ENCODE measurements at places on chromosomes 4 and X.

DNA sequence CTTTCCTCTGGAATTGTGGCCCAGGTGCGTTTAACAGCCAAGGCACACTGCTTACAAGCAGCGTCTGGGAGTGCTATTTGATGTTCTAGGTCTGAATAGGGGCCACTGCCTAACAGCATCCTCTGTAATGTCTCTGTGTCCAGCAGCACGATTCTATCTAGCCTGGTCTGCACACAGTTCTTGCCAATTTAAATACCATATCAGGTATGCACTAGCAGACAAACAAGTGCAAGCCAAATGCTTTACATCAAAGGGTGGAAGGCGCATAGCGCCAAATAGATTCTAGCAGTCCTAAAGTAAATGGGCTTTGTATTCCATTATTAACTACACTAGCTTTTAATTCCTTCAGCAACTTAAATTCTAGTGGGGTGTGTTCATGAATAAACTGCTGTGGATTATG is 15.8 kb upstream of the UGDH start:
- DNase-seq, result no peak

DNA sequence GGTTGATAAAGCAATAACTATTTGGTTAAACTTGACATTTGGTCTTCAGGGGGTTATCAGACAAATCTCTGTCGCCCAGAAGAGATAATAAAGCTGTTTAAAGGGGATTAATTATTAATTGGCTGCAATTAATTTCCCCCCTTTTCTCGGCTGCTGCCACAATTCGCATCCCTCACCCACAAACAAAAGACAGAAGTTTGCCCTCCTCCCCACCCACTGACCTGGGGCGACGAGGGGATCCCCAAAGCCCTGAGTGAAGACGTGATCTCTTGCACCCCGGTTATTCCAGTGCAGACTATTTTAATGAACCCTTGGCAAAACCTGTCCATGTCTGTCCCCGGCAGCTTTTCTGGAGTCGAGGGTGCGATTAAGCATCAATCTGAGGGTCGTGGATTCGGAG is 55.7 kb upstream of the TMEM33 start:
- DNase-seq, result no peak

DNA sequence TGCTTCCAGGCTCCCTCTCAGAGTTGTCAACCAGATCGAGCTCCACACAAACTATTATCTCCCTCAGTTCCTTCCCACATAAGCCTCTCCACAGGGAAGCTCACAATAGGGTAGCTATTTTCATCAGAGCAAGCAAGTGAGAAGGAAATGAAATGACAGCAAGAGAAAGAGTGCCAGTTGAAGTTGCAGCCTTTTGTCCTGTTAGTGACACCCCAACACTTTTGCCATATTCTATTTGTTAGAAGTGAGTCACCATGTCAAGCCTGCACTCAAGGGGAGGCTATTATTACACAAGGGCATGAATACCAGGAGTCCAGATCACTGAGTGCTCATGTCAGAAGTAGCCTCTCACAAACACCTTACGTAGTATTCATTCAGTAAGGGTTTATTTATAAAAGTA is 266.3 kb upstream of the NOCT start:
- no peak for DNase-seq

DNA sequence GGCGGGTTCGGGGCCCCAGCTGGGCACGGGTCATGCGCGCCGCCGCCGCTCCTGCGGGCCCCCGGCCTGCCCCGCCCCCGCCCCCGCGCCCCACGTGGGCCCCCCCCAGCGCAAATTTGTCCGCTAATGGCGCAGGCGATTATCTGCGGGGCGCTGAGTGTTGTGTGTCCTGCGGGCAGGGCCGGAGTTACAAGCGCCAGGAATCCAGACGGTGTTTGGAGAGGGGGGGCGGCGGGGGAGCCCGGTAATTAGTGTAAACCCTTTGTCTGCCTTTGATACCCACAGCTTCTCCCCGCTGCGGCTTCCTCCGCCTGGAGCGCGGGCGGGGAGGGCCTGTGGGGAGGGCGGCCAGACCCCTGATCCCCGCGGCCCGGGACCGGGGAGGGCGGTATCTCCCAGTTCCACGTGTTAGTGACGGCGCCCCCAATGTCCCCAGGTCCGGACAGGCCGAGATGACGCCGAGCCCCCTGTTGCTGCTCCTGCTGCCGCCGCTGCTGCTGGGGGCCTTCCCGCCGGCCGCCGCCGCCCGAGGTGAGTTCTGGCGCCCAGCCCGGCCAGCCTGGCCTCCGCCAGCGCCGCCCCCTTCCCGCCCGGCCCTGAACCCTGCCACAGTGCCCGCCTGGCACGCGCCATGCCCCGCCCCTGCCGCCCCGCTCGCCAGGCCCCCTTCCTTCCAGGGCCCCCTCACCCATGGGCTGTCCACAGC is 761 bp downstream of the FGFRL1 start:
- DNase-seq, result peak; percentile 27

DNA sequence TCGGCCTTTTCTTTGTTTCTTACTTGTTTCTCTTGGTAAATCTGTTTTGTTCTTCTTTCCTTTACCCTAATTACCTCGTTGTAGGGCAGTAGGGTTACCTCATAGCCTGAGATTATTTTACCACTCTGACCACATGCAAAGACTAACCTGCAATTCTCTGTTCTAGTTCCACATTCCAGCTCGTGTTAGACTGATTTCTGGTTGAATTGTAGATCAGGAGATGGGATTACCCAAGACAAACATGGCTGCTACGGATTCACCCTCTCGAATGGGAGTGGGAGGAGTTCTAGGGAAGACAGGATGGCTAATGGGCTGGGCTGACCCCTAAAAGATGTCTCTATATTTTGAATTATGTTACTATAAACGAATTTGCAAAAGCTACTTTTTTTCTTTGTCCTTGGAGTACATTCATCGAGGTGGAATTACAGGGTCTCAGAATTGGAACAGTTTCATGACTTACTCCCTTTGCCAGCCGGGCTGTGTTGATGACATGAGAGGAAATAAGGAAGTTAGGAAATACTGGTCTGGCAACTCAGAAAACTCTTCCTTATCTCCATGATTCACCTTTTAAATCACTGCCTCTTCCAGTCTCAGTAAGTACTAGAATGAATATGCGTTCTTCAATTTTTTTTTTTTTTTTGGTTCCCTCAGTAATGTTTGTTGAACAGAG is 36.7 kb upstream of the FBXW7 start:
- DNase-seq, result no peak

DNA sequence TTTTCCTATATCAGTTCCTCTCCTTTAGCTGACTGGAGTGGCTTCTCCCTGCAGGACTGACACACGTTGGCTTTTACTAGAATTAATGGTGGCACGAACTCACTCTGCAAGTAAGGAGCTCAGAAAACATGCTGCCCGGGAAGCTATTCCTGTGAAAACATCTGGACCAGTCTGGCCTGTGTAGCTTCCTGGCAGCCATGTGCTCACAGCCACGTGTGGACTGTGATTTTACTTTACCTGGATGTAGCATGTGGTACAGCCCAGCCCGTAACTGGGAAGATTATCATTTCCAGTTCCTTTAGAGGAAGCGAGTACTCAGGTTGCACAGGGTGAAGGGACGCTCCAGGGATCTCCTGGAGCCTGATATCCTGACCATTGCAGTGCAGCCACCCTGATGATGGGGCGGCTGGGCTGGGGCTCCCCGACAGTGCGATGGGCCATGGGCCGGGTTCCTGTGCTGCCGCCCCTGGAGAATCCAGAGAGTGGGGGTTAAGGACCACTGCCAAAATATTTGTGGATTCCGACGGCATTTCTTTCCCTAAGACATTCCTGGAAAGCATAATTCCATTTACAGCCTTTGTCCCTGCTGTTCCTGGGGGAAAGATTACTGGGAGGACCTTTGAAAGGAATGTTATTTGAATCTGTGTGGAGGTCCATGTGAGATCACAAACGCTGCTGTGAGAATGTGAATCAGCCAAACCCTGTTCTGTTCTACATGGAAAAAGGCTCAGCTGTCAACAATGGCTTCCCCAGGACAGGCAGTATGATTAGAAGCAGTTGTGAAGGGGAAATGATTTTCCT is 35.0 kb downstream of the PROM1 start:
- no peak for DNase-seq

- peak; percentile 37 for DNase-seq
These were observed 833.9 kb upstream of the PRKX start for GRCh38 chrX:4547213-4547836.

GRCh38 chr4:109032671-109033070 is 269.8 kb downstream of the COL25A1 start:
- DNase-seq, result no peak

- DNase-seq, result no peak
These were observed 3.5 kb downstream of the CCDC22 start for GRCh38 chrX:49238735-49239134.

DNA sequence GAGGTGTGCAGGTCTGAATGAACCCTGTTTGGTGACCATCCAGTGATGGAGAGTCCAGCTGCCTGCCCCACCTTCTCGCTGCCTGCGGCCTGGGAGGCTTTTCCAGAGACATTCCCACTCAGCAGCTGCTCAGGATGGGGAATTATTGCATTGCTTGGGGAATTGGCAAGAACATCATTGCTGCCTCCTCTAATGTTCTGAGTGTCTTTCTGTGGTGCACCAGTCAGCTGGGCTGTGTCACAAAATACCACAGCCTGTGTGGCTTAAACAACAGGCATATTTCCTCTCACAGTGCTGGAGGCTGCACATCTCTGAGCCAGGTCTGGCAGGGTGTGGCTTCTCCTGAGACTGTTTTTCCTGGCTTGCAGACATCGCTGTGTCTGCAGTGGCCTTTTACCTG is 86.8 kb upstream of the AFAP1 start:
- no peak for DNase-seq

DNA sequence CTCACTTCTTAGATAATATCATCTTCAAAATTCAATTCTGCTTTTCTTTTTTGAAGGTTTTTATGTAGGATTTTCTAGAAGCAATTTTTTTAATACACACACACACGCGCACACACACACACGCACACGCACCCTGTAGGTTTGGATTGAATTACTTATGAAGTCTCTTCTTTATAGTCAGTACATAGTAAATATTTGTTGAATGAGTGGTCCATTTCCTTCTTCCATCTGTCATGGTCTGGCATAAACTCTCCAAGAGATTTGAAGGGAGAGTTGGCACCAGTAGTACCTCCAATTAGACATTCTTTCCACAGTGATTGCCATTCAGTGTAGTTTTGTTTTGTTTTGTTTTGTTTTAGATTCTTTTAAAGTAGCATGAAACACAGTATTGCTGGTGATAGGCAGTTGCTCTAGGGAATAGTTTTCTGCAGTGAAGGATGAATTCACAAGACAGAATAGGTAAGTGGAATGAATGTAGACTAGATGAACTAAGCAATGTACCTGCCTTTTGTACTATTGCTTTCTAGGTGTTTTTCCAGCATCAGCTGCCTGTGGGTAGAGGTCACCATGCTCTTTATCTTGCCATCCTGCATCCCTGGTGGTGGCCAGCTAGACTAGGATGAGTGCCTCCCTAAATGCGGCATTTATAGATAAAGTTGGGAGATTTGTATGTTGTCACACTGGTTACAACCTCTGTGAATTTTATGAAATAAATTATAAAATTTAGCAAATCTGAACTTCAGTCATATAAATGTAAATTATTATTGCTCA is 20.5 kb downstream of the PDLIM5 start:
- DNase-seq, result peak; percentile 39

- no peak for DNase-seq
These were observed 30.9 kb upstream of the CDKL5 start for GRCh38 chrX:18394477-18394876.

DNA sequence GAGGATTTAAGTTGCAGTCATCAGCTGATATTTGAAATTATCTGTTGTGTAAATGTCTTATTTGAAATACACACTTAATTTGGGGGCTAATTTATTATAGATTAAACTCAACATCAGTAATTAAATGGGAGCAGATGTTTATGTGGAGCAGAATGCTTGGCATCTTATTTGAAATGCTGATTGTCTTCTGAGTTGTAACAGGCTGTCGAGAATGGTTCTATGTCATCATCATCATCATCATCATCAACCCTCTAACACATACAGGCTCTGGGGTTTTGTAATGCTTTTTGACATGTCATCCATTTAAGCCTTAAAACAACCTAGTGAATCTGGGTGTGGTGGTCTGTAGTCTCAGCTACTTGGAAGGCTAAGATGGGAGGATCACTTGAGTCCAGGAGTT is 8.2 kb downstream of the MTMR1 start:
- no peak for DNase-seq

- DNase-seq, result no peak
These were observed 185.5 kb downstream of the PTTG2 start for GRCh38 chr4:38145741-38146140.

DNA sequence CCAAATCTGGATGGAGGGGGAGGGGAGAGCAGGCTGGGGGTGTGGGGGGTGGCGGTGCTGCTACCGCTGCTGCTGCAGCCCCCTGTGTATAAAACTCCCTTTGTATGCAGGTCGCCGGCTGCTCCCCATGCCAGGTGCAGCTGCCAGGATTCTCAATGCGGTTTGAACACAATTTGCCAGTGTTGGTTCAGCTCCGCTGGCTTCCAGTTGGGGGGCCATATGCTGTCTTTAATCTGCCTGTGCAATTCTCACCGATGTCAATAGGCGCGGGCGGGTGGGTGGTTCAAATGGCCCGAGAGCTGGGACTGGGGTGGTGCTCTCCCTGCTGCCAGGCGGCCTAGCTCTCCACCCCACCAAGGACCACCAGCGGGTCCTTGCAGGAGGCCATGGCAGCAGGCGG is 257.6 kb downstream of the BCOR start:
- DNase-seq, result peak; percentile 69

- DNase-seq, result peak; percentile 83
These were observed at the start of gene G6PD for GRCh38 chrX:154546354-154547244. G6PD (minus strand) TSS chrX:154546846; CDS start chrX:154546155, 691 bp downstream.

DNA sequence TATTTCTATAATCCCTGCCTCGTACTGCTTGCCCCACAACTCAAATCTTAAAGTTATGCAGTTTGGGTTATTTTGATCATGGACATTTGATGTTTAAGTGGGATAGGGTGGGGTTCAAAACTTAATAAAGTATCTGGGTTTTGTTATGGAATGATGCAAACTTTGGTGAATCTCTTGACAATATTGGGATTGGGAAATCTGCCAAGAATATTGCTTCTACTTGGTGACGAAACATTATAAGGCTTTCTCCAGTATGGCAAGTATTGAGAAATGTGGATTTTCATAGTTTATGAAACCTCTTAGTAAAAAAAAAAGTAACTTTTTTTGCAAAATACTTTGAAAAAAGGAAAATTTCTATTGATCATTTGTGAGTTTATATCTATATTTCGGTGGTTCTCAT is 130.8 kb upstream of the SFRP2 start:
- DNase-seq, result no peak

DNA sequence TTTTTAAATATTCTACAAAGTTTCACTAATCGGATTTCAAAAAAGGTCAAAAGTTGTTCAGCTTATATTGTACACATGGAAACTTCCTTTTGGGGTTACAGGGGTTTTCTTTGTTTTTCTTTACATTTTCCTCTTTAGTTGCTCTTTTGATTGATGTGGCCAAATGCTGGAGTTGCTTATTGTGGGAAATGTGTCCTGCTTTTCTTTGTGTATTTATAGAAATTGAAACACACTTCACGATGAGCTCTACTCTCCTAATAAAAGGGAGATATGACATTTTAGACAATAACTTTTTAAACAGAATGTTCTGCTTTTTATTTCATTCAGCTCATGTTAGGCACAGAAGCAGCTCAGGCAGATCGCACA is 50.7 kb upstream of the SPRY1 start:
- no peak for DNase-seq
